Psoas muscle (tissue), 8 donors: ENCODE measurements at places on chromosomes 3 and 15. TPM values are rescaled to one million over a fixed set of nuclear protein-coding genes. Genes with fewer than 3 reads are reported as not detected.

GRCh38 chr15:85356276-85356675 is 24.1 kb upstream of the AKAP13 start:
- H3K36me3 ChIP-seq = no peaks in the 10 kb centered on the region
- no peaks in the 10 kb centered on the region for H3K27me3 ChIP-seq
- peaks cover 6% of the 10 kb centered on the region for H3K4me1 ChIP-seq
- no peak overlapping the region for H3K4me3 ChIP-seq
- no peak for DNase-seq

DNA sequence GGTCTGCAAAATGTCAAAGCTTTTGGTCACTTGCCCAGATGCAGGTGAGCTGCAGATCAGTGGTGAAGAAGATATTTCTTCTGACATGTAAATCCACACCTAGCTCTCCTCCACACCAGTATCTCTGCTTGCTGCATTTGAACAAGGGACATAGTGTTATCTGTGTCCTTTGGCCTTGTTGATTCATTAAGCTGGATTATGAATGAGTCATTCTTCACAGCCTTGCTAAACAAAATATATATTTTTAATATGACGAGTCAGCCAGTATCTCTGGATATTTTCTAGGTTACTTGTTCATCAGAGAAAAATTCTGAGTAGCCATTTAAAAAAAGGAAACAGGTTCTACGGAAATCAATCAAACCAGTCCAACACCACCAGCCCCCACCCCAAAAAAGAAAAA is 190.6 kb upstream of the ADAMTS9 start:
- no peaks in the 10 kb centered on the region for H3K27me3 ChIP-seq
- no peaks in the 10 kb centered on the region for H3K36me3 ChIP-seq
- H3K4me1 ChIP-seq = no peaks in the 10 kb centered on the region
- DNase-seq = no peak
- no peak overlapping the region for H3K4me3 ChIP-seq
- H3K27ac ChIP-seq = no peak overlapping the region

The FAM227B gene
- total RNA-seq = 6.9 TPM

DNA sequence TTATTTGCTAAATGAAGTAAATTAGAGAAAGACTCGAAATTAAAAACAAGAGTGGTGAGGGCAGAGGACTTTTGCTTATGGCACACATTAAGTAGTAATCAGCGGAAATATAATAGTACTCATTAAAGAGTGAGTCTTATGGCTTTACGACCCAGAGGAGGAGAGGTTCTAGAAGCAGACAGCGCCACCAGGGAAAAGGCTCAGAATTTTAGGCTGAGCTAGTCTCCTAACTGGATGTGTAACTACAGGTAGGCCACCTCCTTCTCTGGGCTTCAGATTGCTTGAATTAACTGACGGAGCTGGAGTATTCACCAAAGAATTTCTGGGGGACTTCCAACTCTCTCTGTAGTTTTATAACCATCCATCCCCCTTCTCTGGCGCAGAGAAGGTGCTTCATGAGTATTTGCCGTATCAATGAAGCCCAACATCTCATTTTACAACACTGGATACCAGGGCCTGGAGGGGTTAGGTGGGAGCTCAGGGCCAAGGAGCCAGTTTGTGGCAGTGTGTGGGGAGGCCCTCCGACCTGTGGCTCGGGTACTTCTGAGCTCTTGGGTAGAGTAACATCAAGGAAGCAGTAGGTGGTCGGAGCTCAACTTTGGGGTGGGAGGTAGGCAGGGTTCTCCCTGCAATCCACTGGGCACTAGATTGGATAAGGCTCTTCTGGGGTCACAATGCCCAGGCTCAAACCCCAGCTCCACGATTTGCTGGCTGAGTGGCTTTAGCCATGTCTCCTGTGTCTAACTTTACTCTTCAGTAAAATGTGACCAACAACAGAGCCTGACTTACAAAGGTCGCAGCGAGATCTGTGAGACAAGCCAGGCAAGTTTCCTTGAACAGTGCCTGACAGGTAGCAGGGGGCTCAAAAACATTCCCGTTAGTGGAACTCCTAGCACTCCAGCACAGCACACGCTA is 1.1 kb downstream of the CHCHD4 start:
- H3K4me3 ChIP-seq = peak overlapping the region; percentile 98
- H3K36me3 ChIP-seq = peaks cover 8% of the 10 kb centered on the region
- DNase-seq = no peak
- peak overlapping the region; percentile 97 for H3K27ac ChIP-seq
- H3K4me1 ChIP-seq = peaks cover 30% of the 10 kb centered on the region

- H3K27me3 ChIP-seq = no peaks in the 10 kb centered on the region
- no peak overlapping the region for H3K4me3 ChIP-seq
- no peaks in the 10 kb centered on the region for H3K4me1 ChIP-seq
- H3K27ac ChIP-seq = no peak overlapping the region
- H3K36me3 ChIP-seq = no peaks in the 10 kb centered on the region
- no peak for DNase-seq
Observed at GRCh38 chr3:106299300-106300098, 430.7 kb upstream of the CBLB start.

DNA sequence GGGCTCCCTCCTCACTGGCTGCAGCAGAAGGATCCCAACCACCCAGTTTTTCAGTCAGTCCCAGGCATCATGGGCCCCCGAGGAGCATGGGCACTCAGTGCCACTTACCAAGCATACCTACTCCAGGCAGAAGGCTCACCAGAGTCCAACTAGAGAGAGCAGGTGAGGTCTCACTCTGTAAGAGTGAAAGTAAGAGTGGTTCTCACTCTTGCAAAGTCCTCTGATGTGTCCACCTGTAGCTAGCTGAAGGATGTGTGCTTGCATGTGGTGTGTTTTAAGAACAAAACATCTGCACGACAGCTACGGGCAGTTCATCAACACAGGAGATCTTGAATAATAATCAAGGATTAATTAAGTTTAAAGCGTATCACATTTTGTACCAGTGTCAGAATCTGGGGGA is 49.7 kb downstream of the CCK start:
- no peak for DNase-seq
- H3K4me1 ChIP-seq = no peaks in the 10 kb centered on the region
- peaks cover 40% of the 10 kb centered on the region for H3K36me3 ChIP-seq
- H3K27ac ChIP-seq = no peak overlapping the region

The CD200 gene
- 0.62 TPM for total RNA-seq

DNA sequence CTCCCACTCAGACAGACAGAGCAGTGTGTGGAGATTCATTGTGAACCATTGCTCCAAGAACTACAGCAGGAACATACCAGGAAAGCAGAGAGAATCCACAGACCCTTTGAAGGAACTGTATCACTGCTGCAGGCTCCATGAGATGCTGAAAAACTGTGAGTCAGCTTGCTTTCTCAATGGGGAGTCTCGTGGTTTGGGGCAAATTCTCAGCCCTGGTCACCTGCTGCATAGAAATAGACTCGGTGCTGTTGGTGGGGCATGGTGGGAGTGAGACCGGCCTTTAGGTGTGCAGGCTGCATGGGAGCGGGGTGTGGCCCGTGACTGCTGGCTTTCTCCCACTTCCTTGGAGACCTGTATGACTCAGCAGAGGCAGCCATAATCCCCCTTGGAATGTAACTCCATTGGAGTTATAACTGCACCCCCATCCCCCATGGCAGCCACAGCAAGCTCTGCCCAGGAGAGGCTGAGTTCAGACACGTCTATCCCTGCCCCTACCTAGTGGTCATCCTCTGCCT is 35.6 kb downstream of the ALCAM start:
- H3K27me3 ChIP-seq = no peaks in the 10 kb centered on the region
- H3K36me3 ChIP-seq = no peaks in the 10 kb centered on the region
- no peak overlapping the region for H3K4me3 ChIP-seq

The MNS1 gene
- total RNA-seq = 0.99 TPM

DNA sequence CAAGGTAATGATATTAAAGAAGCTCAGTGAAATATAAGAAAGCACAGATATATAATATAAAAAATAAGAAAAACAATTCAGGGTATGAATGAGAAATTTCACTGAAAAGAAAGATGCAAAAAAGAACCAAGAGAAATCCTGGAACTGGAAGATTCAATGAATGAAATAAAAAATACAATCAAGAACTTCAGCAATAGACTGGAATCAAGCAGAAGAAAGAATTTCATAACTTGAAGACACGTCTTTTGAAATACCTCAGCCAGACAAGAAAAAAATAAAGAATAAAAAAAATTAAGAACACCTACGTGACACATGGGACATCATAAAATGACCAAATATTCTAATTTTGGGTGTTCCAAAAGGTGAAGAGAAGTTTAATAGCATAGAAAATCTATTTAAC is 104.6 kb upstream of the NEO1 start:
- no peaks in the 10 kb centered on the region for H3K36me3 ChIP-seq
- H3K27me3 ChIP-seq = no peaks in the 10 kb centered on the region
- H3K4me3 ChIP-seq = no peak overlapping the region
- no peak for DNase-seq

- H3K27ac ChIP-seq = no peak overlapping the region
- H3K4me3 ChIP-seq = no peak overlapping the region
- no peaks in the 10 kb centered on the region for H3K36me3 ChIP-seq
- no peak for DNase-seq
- peaks cover 3% of the 10 kb centered on the region for H3K4me1 ChIP-seq
Observed at GRCh38 chr3:64164349-64164748, 60.9 kb downstream of the PRICKLE2 start.

The CADPS gene
- total RNA-seq = not detected

- no peak overlapping the region for H3K27ac ChIP-seq
- no peak overlapping the region for H3K4me3 ChIP-seq
- H3K27me3 ChIP-seq = no peaks in the 10 kb centered on the region
- no peak for DNase-seq
- no peaks in the 10 kb centered on the region for H3K36me3 ChIP-seq
Observed at GRCh38 chr3:139088462-139089324, 44.0 kb upstream of the PRR23C start.

- no peak overlapping the region for H3K27ac ChIP-seq
- no peak overlapping the region for H3K4me3 ChIP-seq
- no peak for DNase-seq
- no peaks in the 10 kb centered on the region for H3K36me3 ChIP-seq
- peaks cover 9% of the 10 kb centered on the region for H3K27me3 ChIP-seq
Observed at GRCh38 chr3:15155840-15156360, 50.1 kb upstream of the CAPN7 start.

The ATP13A5 gene
- total RNA-seq = not detected

GRCh38 chr3:172991424-172991996 is 149.5 kb downstream of the SPATA16 start:
- H3K36me3 ChIP-seq = no peaks in the 10 kb centered on the region
- H3K27me3 ChIP-seq = no peaks in the 10 kb centered on the region
- no peak overlapping the region for H3K27ac ChIP-seq
- H3K4me3 ChIP-seq = no peak overlapping the region
- no peaks in the 10 kb centered on the region for H3K4me1 ChIP-seq

The IL17RE gene
- total RNA-seq = 0.75 TPM

The PLA2G4B gene
- total RNA-seq = 2.1 TPM

DNA sequence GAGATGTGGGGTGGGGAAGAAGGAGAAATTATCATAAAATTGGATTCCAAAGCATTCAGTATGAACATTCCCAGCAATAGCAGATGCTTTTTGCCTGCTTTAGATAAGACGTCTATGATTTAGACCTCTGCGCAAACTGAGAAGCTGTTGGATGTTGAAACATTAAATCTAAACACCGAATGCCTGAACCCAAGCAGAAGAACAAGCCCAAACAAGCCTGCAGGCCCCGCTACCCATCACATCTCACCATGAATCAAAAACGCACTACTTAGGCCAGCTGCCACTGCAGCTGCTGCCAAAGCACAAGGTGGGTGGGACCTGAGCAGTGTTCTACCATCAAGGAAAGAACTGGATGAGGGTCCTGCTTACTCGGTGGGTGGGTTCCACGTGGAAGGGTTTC is 24.4 kb upstream of the THBS1 start:
- H3K27ac ChIP-seq = no peak overlapping the region
- no peaks in the 10 kb centered on the region for H3K36me3 ChIP-seq
- no peak for DNase-seq
- H3K4me3 ChIP-seq = no peak overlapping the region

The C15orf61 gene
- 12.5 TPM for total RNA-seq

The SLC9C1 gene
- 0.10 TPM for total RNA-seq

DNA sequence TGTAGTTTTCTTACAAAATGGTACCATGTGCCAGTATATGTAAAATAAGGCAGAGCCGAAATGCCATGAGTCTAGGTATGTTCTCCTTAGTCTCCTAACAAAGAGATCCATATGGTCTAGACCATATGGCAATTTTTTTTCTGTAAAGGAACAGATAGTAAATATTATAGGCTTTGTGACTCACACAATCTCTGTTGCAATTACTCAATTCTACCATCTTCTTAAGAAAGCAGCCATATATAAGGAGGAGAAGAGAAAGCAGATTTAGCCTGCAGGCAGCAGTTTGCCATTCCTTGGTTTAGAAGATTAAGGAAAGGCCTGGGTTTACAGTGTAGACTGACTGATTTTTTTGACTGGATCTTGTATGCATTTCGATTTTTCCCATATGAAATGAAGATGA is 16.3 kb upstream of the BBX start:
- no peaks in the 10 kb centered on the region for H3K4me1 ChIP-seq
- no peak for DNase-seq
- no peaks in the 10 kb centered on the region for H3K27me3 ChIP-seq
- no peaks in the 10 kb centered on the region for H3K36me3 ChIP-seq
- no peak overlapping the region for H3K27ac ChIP-seq

DNA sequence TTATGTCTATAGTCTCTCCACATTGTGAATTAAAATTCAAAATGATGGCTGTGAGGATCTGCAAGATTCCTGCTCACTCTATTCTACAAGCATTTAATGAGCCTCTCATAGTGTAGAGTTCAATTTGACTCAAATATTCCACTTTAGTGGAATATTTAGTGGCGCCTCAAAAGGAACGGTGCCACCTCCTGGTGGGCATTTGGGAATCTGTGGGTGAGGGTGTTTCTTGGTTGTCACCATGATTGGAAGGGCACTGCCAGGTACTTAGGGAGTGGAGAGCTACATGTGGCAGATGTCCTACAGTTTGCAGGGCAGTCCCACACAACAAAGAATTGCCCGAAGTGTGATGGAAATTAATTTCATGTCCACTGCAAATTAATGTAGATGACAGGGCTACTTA is 21.5 kb upstream of the KCNMB3 start:
- H3K4me1 ChIP-seq = no peaks in the 10 kb centered on the region
- DNase-seq = no peak
- no peak overlapping the region for H3K27ac ChIP-seq
- H3K4me3 ChIP-seq = no peak overlapping the region
- H3K27me3 ChIP-seq = no peaks in the 10 kb centered on the region

- H3K4me1 ChIP-seq = peaks cover 40% of the 10 kb centered on the region
- H3K36me3 ChIP-seq = no peaks in the 10 kb centered on the region
- no peak overlapping the region for H3K4me3 ChIP-seq
- peak overlapping the region; percentile 85 for H3K27ac ChIP-seq
- H3K27me3 ChIP-seq = no peaks in the 10 kb centered on the region
Observed at GRCh38 chr3:189339996-189340395, 168.2 kb downstream of the TPRG1 start.

- no peaks in the 10 kb centered on the region for H3K4me1 ChIP-seq
- H3K4me3 ChIP-seq = no peak overlapping the region
- H3K36me3 ChIP-seq = no peaks in the 10 kb centered on the region
- H3K27me3 ChIP-seq = no peaks in the 10 kb centered on the region
- H3K27ac ChIP-seq = no peak overlapping the region
- no peak for DNase-seq
Observed at GRCh38 chr3:179082416-179082815, 10.8 kb upstream of the ZMAT3 start.

The MKRN2OS gene
- not detected for total RNA-seq

The LINGO1 gene
- total RNA-seq = 0.42 TPM

- H3K27ac ChIP-seq = no peak overlapping the region
- H3K4me1 ChIP-seq = peaks cover 5% of the 10 kb centered on the region
- H3K27me3 ChIP-seq = no peaks in the 10 kb centered on the region
Observed at GRCh38 chr3:41290736-41291135, 91.4 kb downstream of the CTNNB1 start.

The COL6A5 gene
- total RNA-seq = not detected

- peak within 1 kb of the TSS; percentile 99 for H3K4me3 ChIP-seq
- H3K27me3 ChIP-seq = no peaks in the 10 kb centered on the region
- peak; percentile 95 for DNase-seq
- peak within 1 kb of the TSS; percentile 100 for H3K27ac ChIP-seq
Observed at GRCh38 chr3:183635431-183636220, at the start of gene KLHL24. Gene KLHL24, plus strand, starts transcription at chr3:183635623. Its CDS starts 14,734 bp downstream, at chr3:183650357.
